Pulmonary artery endothelial cell (primary cell): ENCODE measurements at places on chromosomes 16 and 17.

GRCh38 chr16:49441366-49441780 is 67.8 kb downstream of the C16orf78 start:
- DNase-seq = no peak

DNA sequence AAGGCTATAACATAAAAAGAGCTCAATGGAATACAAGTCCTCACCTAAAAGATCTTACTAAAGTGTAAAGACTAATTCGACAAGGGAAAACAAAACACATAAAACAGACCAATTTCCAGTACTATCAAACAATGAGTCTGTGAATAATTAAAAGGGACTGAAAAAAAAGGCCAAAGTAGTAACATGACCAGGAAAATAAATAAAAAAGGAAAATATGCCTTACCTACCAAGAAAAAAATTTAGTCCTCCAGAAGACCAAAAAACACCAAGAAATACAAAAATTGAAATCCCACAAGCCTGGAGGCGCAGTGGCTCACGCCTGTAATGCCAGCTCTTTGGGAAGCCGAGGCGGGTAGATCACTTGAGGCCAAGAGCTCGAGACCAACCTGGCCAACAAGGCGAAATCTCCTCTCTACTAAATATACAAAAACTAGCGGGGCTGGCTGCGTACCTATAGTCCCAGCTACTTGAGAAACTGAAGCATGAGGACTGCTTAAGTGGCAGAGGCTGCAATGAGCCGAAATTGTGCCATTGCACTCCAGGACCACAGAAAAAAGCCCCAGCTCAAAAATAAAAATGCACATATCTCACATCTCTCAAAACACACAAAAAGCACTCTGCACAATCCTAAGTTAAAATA is 60.8 kb downstream of the TEX14 start:
- no peak for DNase-seq

DNA sequence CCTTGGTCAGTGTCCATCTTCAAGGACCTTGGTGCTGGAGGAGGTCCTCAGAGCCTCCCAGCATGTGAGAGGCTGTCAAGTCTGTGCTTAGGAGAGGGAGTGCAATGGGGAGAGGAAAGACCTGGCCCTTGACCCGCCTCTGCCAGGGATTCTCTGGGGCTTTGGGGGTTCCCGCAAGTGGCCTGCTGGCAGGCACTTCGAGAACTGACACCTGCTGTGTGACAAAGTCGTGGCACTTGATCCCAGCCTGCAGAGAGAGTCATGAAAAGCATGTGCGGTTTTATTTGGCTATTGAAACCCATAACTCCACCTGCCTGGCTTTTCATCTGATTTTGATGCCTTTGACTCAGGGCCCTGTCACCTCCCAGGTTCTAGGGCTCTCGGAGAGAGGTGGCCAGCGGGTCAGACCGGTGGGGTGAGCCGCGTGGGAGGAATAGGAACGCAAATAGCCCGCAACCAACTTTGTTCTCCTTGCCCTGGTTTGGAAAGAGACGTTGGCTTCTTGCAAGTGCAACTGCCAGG is 42.8 kb upstream of the GSE1 start:
- DNase-seq = no peak

DNA sequence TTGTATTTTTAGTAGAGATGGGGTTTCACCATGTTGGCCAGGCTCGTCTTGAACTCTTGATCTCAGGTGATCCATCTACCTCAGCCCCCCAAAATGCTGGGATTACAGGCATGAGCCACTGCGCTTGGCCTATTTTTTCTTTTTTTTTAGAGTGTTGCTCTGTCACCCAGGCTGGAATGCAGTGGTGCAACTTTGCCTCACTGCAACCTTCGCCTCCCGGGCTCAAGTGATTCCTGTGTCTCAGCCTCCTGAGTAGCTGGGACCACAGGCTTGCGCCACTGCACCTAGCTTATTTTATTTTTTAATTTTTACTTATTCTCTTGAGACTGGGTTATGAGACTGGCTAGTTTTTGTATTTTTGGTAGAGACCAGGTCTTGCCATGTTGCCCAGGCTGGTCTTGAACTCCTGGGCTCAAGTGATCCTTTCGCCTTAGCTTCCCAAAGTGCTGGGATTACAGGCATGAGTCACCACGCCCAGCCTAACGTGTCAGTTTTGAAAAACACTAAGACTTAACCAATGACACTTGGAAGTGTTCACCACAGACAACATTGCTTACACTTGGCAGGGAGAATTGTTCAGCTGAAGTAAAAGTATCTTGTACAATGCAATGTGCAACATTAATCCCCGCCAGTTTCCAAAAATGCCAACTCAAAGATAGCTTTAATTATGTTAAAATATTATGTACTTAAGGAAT is 26.9 kb downstream of the ATAD5 start:
- DNase-seq = no peak

- DNase-seq = no peak
Observed at GRCh38 chr17:50167371-50167770, 1.6 kb downstream of the SGCA start.

GRCh38 chr17:48484256-48484655 is 46.6 kb downstream of the HOXB1 start:
- no peak for DNase-seq

DNA sequence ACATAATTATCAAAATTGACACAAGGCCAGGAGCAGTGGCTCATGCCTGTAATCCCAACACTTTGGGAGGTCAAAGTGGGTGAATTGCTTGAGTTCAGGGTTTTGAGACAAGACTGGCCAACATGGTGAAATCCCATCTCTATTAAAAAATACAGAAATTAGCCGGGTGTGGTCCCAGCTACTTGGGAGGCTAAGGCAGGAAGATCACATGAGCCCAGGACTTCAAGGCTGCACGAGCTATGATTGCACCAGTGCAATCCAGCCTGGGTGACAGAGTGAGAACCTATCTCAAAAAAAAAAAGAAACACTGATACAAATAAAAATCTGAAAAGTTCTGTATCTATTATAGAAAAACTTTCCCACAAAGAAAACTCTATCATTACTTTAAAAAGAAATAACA is 15.5 kb downstream of the MYH10 start:
- no peak for DNase-seq

GRCh38 chr16:72457243-72457940 is 285.4 kb upstream of the PMFBP1 start:
- no peak for DNase-seq

GRCh38 chr17:37736428-37736827 is 8.4 kb downstream of the HNF1B start:
- DNase-seq = no peak

DNA sequence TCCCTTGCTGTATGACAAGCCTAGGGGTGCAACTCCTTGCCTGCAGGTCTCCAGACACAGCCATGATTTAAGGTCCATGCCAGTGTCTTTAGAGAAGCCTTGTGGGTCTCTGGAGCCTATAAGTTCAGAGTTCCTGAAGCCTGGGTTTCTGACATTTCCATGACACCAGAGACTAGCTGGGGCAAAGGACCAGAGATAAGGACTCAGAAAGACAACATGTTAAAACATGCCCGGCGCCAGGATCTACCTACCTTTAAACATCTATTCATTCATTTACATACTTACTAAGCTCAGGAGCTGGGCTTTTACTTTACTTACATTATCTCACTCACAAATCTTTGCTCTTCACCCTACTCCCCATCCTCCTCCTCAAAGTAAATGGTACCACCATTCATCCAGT is 1.5 kb downstream of the MRPL27 start:
- DNase-seq = no peak

DNA sequence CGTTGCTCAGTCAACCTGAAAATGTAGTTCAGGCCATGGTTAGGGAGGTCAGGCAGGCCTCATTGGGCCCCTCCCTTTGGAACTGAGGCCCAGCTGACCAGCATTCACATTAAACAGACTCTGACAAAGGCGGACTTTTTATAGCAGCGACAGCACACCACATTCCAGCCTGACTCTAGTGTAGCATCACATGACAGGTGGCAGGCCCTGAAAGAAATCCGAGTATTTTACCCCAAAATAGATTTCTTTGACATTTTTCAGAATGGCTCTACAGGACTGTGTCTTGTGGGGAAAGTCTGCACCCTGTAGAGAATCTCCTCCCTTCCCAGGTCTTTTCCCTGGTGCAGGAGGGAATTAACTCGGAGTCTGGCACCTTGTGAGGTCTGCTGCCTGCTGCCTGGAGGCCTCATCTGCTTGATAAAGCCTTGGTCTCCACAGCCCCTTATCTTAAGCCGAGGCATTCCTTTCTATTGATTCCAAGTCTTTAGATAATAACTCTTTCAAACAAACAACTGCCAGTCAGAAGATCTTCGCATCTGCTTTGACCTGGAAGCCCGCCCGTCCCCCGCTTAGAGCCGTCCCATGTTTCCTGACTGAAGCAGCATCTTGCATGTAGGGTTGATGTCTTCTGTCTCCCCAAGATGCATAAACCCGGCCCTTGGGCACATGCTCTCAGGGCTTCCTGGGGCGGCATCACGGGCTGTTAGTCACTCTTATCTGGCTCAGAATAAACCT is 44.0 kb upstream of the CAPN15 start:
- no peak for DNase-seq

DNA sequence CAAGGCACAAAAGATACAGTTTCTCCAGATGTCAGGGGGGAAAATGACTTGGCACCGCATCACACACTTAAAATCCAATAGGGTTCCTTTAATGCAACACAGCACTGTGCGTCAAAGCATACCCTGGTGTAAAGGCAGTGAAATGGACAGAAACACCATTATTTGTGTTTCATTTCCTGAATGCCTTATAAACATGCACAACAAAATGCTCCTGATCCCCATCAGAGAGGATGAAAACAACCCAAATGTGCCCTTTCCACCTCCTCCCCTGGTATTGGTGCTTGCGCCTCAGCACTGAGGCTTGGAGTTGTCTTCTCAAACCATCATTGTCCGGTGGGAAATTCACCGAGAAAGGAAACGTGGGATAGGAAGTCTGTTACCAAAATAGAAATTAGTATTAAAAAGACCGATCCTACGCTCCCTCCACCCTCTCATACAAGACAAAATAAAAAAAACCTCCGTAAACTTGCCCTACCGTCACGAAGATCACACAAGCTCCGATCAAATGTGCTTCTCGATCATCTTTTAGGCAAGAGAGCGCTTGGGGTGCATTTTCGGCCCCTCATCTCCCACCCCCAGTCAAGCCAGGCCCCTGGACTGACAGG is 722 bp downstream of the CDC27 start:
- no peak for DNase-seq

GRCh38 chr17:36721560-36722120 is 120.3 kb downstream of the MRM1 start:
- no peak for DNase-seq

DNA sequence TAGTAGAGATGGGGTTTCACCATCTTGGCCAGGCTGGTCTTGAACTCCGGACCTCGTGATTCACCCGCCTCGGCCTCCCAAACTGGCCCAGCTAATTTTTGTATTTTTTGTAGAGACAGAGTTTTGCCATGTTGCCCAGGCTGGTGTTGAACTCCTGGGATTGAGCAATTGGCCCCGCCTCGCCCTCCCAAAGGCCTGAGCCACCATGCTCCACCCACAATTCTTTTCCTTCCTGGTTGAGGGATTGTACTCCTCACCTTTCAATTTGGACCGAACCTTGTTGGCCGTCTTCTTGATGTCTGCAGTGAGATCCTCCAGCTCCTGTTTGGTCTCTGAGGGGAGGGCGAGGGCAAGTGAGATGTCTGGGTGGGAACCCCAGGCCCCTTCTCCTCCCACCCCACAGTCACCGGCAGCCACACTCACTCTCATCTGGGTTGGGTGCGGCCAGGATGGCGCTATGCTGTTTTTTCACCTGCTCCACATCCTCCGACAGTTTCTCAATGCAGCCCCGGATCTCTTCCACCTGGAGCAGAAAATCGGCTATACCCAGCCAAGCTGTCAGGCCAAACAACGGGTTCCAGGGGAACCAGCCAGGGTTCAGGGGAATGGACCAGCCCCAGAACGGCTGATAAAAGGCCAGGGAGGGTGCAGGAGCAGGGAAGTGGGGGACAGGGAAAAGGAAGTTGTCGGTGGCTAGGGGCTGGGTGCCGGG is 9.6 kb downstream of the STX1B start:
- DNase-seq = no peak

DNA sequence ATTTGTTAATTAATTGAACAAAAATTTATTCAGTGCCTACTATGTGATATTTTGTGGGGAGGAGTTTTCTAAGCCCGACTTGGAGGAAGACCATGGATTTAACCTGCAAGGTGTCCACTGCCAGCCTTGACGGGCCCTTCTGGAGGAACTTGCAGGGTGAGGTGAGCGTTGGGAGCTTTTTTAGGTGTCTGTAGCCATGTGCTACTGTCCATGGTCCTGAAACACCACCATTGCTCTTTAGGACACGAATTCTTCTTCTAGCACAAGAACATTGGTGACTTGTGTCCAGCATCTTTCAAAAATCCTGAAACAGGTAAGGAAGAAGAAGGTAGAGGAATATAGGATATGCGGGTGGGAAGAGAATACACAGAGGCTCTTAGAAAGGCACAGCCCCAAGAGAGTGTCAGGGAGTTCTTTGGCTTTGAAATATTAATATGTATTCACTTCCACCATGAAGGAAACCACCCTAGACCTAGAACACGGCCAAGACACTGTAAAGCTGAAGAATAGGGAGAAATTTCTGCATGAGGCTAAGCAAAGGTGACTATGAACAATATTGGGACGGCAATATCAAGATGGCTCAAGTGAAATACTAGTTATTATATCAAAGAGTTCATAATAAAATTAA is 27.9 kb upstream of the OR4D1 start:
- DNase-seq = peak; percentile 15

- no peak for DNase-seq
Observed at GRCh38 chr17:44097110-44097958, 26.1 kb downstream of the HDAC5 start.

- DNase-seq = no peak
Observed at GRCh38 chr17:63387656-63388340, 58.3 kb downstream of the CYB561 start.

- DNase-seq = no peak
Observed at GRCh38 chr17:49589577-49589927, 13.9 kb downstream of the NXPH3 start.

DNA sequence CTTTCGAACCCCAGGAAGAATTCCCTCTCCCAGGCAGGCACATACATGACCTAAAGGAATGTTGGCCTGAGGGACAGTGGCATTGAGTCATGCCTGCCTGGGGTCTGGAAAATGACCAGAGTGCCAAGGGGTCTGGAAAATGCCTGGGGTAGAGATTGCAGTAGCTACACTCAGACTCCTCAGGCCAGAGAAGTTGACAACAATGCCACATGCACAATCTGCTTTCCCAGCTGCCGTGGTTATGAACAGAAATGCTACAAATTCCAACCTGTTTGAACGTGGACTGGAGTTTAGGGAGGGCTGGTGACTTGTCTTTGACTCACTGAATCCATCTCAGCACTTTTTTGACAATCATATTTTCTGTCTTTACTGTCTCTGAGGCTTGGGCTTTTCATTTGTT is 250.0 kb downstream of the ABCC12 start:
- no peak for DNase-seq

GRCh38 chr17:4643676-4644075 is 2.2 kb upstream of the ALOX15 start:
- no peak for DNase-seq

GRCh38 chr16:84040823-84041820 is 1.5 kb downstream of the SLC38A8 start:
- DNase-seq = no peak

GRCh38 chr17:78884148-78884825 is 18.7 kb downstream of the CEP295NL start:
- DNase-seq = no peak

- no peak for DNase-seq
Observed at GRCh38 chr16:13543850-13544249, 376.1 kb upstream of the ERCC4 start.
